ENCODE measurements at places on chromosomes 12 and 14.

DNA sequence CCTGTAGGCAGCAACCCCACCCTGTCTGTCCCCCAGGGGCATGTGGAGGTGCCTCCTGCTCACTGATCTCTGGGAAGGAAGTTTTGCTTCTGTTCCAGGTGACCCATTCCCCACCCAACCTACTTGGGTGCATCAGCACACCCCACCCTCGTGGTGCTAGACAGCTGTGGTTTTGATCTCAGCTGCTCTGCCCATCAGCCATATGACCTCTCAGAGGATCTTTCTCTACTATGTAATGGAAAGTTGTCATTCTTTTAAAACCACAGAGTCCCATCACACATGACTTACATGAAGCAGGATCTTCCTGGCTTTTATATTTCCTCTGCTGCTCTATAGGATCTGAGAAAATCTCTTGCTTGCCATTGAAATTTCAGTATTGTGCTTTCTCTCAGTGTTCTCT is 13.5 kb upstream of the KRT82 start:
- DNase-seq = no peak

- DNase-seq = no peak
Measured at GRCh38 chr12:46647034-46647433, 178.8 kb downstream of the SLC38A4 start.

GRCh38 chr14:31787377-31787776 is 226.2 kb downstream of the NUBPL start:
- no peak for DNase-seq

GRCh38 chr12:69008520-69008919 is 75.5 kb upstream of the CPM start:
- no peak for DNase-seq

GRCh38 chr12:48512855-48513254 is 12.6 kb upstream of the OR8S1 start:
- DNase-seq = no peak

DNA sequence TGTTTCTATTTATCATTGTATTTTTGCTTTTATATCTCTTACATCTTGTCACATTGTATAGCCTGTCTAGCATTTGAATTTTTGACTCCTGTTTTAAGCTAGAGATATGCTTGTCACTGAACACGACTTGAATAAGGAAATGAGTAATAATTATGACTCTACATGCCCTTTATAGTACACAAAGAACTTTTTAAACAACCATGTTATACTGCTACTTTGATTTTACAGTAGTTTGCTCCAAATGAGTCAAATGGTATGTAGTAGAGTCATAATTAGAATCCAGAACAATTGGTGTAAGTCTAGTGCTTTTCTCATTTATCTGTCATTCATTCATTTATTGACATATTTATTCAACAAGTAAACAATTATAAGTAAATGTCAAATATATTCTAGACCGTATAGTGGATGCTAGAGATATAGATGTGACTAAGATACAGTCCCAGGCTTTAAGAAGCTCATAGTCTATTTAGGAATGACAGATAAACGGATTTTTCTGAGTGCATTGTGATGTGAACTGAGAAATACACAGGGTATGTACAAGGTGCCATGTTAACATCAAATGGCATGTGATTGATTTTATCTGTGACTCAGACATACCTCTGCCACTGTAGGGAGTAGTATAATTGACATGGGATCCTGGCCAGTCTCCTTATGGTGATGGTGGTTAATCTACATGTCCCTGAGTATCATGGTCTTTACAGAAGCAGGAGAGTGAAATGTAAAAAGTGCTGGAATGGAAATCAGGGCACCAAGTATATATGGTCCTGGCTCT is 799.7 kb downstream of the DIO2 start:
- no peak for DNase-seq

- DNase-seq = no peak
Measured at GRCh38 chr12:93638095-93638494, 39.1 kb upstream of the CRADD start.

- peak; percentile 17 for DNase-seq
Measured at GRCh38 chr12:90045559-90045958, 336.9 kb upstream of the ATP2B1 start.

DNA sequence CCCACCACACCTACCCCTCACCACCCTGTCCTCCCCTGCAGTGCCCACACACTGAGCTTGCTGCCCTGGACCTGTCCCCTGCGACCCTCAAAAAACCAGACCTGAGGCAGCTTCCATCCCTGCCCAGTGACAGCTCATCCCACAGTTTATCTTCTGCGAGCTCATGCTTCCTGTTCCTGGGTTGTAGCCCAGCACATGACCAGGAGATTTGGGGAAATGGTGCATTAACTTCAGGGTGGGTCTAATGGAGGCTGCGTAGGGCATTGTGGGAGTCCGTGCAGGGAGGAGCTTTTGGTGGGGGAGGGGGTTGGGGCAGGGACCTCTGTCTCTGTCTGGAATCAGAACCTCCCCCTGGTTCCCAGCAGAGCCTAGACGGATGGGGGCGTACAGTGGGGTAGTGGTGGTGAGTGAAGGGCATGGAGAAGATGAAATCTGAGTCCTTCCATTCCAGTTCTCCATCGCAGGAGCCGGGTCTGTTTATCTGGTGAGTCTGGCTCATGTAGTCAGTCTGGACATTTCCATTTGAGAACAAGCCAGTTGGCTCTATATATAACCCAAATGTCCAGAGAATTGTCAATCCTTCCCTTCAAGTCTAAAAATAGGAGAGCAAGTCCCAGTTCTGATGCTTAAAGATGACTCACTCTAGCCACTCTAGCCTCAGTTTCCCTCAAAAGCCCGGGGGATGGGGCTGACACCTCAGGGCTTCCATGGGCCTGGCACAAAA is 270.9 kb downstream of the CACNA1C start:
- no peak for DNase-seq

DNA sequence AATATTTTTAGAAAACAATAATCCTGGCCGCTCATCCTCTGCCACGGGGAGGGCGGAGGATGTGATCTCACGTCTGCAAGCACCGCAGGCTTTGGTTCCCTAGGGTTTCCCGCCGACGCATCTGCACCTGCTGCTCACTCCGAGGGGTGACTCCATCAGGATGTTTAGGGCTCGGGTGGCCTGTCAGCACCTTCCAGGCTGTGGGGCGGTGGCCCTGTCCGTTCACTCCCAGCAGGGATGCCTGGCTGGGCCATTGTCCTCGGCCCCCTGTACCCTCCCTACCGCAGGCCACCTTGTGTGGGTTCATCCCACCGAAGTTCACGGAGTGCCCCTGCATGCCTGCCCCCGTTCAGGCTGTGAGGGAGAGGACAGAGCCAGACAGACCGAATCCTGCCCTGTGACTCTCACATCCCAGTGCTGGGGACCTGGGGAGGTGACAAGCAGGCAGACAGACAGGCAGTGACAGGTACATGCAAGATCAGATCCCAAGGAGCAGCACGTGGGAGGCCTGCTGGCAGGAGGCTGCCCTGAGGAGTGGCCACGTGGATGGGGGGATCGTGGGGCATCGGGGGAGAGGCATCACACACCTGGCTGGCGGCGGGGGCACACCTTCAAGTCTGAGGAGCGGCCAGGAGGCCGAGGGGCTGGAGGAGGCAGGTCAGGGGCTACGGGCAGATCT is 112.6 kb downstream of the ADGRD1 start:
- no peak for DNase-seq

DNA sequence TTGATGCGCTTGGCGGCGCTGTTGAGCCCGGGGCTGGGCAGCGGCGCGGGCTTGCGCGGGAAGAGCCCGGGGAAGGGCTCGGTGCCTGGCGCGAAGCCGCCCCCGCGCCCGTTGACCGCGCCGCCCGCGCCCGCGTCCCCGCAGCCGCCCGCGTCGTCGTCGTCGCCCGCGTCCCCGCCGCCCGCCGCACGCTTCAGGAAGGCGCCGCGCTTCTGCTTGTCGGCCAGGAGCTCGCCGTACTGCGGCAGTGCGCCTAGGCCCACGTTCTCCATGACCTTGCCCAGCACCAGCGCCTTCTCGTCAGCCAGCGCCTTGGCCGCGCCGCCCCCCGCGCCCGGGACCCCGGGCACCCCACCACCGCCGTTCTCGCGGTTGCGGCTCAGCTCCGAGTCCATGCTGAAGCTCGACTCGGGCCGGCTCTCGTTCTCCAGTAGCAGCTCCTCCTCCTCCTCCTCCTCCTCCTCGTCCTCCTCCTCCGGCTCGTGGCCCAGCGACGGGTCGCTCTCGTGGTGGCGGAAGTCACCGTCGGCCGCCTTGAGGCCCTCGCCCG is 97.2 kb downstream of the BCL11B start:
- DNase-seq = no peak

- DNase-seq = peak; percentile 87
Measured at GRCh38 chr12:58420503-58420902, 479.1 kb downstream of the ATP23 start.

DNA sequence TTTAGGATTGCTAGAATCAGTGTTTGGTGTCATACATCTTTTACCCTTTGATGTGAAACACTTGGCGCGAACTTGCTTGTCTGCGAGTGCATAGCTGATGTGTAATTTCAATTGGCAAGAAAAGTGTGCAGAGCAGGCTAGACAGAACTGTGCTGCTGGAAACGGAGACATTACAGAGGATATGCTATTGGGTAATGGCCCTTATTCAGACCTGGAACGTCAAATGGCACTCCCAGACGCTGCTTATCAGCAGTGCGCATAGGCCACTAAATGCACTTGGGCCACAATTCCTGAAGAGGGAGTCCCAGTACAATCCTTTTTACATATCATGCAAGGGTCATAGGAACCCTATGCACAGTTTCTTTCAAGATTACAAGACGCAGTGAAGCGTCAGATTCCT is 15.7 kb upstream of the SLC10A1 start:
- no peak for DNase-seq

DNA sequence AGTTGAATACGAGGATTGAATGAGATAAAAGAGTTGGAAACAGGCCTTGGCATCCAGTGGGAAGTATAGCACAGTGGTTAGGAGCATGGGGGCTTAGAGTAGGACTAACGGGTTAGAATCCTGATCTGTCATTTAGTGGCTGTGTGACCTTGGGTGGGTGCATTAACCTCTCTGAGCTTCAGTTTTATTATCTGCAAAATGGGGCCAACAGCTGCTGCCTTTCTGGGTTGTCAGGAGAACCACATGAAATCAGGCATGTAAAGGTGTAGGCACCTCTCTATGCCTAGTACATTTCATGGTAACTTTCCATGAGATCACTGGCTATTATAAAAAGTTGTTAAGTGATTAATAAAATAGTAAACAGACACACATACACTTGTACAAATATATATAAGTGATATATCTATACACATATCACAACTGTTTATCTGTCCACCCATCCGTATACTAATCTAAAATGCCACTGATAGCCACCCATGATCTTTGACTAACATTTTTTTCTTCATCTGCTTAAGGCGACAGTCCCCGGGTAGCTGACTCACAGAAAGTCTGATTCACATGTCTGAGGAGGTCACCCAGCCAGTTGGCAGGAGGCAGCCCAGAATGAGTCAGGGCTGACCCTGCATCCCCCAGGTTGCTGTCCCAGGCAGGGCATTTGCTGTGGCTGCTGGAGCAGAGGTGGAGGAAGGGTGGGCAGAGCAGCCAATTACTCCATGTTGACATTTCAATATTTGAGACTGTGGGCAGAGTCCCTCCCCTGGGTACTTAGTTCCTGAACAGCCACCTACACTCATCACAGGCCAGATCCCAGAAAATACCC is 125.6 kb upstream of the NOS1 start:
- no peak for DNase-seq

DNA sequence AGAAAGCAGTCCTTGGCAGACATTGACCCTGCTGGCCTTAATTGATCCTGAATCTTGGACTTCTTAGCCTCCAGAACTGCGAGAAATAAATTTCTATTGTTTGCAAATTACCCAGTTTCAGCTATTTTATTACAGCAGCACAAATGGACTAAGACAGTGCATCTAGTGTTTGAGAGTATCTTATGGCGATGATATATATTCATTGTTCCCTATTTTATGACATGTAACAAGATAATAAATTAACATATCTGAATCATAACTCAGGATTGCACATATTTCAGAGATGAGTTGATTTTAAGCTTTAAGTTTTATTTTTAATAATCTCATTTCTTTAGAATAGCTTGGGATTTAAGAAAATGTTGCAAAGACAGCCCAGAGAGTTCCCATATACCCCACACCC is 167.4 kb upstream of the FOXG1 start:
- no peak for DNase-seq

Data from adipocyte (in vitro differentiated cells).